GM12892 (cell line): ENCODE measurements at places on chromosomes 6 and 20.

DNA sequence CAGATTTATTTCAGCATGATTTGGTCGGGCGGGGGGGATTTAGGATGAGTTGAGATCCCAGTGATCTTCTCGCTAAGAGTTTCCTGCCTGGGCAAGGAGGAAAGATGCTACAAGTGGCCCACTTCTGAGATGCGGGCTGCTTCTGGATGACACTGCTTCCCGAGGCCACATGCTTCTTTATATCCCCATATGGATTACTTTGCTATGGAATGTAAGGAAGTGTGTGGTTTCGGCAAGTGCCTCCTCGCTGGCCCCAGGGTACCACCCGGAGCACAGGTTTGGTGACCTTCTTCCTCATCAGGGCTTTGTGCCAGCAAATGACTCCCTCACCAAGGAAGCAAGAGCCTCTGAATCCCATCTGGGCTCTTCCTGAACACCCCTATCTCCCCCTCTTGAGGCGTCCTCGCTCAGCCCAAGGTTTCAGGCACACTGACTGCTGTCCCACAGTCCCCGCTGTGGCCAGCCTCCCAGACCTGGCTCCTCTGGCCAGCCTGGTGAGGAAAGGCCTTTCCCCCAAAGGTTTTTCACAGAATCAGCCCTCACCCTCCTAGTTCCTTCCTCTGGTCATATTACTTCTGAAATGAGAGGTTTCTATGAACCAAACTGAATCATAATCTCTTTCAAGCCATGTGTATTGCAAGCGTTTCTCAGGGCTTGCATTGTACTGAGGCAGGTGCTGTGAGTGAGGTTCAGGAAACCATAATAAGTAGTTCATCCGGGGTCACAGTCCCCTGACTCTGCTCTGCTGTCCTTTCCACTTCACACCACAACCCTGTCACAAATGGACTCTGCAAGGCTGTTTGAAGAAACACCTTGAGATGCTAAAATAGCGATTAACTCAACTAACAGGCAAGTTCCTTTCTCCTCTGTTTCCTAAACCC lies 41.7 kb upstream of the IL17A start:
- no peak for DNase-seq

GRCh38 chr6:733431-734219 lies 40.7 kb upstream of the EXOC2 start:
- no peak for DNase-seq

DNA sequence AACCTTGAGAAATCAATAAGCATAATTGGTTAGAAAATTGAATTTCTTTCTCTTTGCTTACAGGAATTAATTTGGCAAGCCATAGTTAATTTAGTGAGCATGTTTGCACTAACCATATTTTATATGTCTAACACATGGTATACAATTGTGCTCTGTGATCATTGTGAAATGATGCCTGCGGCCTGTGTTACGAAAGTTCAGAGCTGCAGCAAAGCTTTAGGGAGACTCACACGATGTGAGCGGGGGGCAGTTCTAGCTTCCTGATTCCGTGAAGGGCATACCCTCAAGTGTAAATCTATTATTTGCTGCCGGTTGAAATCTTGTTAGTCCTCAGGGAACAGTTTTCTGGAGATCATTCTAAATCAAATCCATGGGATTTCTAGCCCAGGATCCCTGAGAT lies 25.5 kb upstream of the ADTRP start:
- no peak for DNase-seq

DNA sequence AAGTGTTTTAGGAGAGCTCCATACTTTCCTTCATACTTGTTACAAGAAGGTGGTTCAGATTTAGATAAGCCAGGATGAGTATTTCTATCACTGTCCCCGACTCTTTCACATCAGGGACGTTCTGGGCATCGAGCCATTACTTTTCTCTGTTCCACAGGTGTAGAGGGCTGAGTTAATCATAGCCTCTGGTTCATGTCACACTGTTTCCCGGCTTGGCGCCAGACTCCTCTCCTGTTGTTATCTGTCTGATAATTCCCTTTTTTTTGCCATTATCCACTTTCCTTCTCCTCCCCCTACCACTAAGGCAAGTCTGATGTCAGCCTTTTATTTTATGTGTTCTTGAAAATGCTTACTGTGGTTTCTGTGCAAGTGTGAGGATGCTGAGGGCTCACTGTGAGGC lies 593.4 kb downstream of the UTRN start:
- no peak for DNase-seq

DNA sequence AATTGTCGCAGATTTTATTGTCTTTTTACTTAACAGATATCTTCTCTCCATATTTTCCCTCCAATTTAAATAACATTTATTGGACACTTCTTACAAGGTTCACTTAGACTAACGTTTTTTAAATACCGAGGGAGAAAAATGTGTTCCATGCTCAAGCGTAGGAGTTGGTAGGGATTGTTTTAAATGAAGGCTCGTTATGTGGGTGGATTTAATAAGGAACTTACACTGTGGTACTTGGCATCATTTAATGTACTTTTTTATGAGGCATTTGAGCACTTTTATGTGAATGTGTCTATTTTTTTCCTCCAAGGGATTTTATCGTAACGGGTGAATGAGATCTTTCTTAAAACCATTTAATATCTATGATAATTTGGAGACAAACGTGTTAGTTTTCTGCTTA lies 125.0 kb upstream of the MTHFD1L start:
- no peak for DNase-seq

DNA sequence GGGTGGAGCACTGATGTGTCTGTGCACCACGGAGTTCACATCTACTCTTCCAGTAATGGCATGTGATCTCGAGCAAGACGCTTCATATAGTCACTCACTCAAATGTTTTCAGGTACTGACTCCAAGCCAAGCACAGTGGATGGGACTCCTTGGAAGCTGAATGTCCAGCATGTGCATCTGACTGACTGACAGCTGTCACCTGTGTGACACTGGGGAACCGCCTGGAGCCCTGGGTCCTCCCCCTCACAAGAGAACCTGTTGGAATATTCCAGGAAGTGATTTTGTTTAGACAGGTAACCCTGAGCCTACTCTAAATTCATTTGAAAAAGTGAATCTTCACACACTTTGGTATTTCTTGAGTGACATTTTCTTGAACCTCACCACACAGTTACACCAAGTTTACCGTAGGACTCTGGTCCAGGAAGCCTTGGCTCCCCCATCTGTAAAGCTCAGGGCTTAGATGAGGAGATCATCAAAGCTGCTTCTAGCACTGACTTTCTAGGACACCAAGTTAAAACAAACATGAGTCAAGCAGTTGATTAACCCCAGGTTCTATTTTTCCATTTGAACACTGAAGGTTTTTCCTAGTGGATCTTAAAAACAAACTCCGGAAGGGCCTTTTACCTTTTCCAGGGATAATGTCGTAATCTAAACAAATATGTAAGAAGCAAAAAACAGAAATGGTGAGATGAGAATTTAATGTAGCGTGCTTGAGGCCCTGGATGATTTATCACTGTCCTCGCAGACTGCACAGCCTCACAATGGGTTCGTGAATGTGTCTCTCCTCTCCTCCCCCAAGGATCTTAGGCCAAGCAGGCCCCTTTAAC lies 50.1 kb downstream of the EDN3 start:
- DNase-seq: no peak

- peak; percentile 10 for DNase-seq
Observed at GRCh38 chr6:33978412-33979150, 167.3 kb downstream of the GRM4 start.

DNA sequence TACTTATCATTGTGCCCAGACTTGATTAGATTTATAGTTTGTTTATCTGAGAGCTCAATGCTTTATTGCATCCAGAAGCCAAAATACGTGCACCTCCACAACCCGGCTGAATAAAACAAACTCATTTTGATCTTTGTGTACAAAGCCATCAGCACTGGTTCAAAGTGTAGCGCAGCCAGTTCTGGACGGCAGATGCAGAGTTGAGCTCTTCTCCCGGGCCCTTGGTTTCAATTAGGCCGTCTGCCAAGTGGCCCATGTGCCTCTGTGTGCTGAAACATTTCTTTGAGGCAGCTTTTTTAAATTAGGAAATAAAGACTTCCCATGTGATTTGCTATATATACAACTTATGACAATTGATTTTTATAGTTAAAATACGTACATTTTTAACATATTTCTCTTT lies 96.2 kb upstream of the RSPO3 start:
- no peak for DNase-seq

- DNase-seq: no peak
Observed at GRCh38 chr20:21185849-21186248, 60.0 kb downstream of the KIZ start.

- no peak for DNase-seq
Observed at GRCh38 chr6:140062043-140063020, 687.9 kb upstream of the CITED2 start.

GRCh38 chr6:80382811-80383210 lies 276.3 kb downstream of the BCKDHB start:
- no peak for DNase-seq

DNA sequence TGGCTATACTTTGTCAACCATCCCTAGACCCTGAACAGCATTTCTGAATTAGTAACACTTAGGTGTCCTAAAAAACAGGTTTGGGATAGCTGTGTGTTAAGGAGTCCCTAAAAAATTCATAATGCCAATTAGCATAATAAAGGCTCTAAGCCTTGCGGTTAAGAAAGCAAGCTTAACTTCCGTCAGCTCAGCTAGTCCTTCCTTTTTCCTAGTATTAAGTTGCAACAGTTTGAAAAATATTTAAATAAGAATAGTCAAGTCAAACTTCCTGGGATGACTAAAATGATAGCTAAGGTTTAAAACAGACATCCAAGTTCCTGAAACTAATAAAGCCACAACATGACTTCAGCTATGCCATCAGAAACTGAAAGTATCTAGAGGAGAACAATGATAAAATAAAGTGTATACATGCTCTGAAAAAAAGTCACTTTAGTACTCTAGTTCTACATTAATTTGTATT lies 3.5 kb downstream of the AKIRIN2 start:
- no peak for DNase-seq

DNA sequence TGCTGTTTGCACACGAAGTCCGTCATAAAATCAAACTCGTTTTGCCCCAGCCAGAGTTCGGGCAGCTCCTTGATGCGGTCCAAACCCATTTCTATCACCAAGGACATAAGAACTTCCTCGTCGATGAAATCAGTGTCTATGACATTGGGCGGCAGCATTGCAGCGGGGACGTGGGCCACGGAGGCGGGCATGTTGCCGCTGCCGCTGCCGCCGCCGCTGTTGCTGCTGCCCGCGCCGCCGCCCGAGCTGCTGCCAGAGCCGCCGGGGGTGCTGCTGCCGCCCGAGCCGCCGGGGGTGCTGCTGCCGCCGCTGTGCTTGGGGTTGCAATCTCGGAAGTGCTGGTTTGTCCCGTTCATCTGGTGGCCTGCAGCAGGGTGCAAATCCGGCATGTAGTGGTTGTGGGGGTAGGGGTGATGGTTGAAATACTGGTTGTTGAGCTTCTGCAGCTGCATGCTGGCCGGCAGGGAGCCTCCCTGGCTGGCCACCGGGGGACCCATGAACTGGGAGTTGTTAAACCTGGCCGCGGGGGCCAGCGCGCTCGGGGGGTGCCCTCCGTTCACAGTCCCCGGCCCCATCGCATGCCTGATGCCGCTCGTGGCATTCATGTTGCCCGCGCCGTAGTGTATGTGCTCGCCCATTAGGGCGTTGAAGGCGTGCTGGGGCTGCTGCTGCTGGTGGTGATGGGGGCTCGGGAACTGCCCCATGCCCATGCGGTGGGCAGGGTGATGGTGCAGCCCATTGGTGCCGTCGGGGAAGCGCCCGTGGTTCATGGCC lies 1.1 kb downstream of the CITED2 start:
- peak; percentile 26 for DNase-seq

DNA sequence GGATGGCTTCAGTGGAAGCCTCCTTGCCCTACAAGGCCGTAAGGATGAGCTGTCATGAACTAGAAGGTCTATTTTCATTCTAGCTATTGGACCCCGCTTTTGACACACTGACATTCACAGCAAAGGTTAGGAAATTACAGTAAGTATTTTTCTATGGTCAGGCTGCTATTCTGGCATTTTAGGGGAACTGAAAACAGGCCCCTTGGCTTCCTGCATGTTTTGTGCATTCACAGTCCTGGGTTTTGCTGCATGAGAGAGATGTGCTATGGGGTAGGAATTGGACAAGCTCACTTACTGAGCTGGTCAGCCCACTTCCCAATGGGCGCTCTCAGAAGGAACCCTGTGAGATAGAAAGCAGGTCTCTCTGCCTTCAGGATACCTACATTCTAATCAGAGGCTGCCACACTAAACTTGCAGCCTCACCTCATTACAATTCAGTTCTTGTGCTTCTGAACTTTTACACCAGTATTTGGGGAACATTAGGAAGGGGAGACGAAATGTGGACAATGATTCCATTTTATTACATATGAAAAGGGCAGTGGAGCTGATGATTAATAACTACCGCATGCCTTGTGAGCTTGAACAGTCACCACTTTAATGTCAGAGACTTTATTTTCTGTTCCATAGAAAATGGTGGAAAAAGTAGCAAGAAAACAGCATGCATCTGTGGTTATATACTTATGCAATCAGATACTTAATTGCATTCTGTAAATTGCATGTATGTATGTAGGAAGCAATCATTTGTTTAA lies 86.6 kb upstream of the TAB2 start:
- no peak for DNase-seq

DNA sequence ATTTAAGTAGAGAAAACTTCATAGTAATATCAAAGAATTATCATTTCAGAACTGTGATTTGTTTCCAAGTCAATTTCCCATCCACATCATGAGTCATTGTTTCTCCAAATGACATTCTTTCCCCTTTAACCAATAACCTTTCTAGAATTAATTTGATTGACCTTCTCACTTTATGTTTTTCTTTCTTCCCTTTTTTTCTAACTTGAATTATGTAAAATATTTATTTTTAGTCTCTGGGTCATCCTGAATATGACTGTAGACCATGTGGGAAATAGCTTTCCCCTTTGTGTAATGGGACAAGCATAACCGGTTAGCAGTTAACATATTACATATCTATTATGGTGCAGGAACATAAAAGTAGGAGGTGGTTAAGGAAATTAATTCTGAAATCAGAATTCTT lies 291.1 kb downstream of the GJA1 start:
- no peak for DNase-seq

GRCh38 chr6:121932076-121932991 lies 467.1 kb upstream of the HSF2 start:
- DNase-seq: no peak

GRCh38 chr6:11428895-11429294 lies 108.7 kb upstream of the TMEM170B start:
- no peak for DNase-seq
